Ammon's horn (tissue), 1 donor: ENCODE measurements at places on chromosomes 3 and 15.
A peak's percentile ranks its signal among the peaks of the same experiment; 100 is the strongest.

DNA sequence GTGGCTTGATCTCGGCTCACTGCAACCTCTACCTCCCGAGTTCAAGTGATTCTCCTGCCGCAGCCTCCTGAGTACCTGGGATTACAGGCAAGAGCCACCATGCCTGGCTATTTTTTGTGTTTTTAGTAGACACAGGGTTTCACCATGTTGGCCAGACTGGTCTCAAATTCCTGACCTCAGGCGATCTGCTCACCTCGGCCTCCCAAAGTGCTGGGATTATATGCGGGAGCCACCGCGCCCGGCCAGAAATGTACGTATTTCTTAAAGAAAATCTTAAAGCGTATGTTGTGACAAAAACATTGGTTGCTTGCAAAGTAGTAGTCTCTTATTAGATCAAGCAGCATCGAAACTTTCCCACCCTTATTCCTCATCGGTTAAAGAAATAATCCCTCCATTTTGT is 748.9 kb upstream of the NR2F2 start:
- no peak for DNase-seq

DNA sequence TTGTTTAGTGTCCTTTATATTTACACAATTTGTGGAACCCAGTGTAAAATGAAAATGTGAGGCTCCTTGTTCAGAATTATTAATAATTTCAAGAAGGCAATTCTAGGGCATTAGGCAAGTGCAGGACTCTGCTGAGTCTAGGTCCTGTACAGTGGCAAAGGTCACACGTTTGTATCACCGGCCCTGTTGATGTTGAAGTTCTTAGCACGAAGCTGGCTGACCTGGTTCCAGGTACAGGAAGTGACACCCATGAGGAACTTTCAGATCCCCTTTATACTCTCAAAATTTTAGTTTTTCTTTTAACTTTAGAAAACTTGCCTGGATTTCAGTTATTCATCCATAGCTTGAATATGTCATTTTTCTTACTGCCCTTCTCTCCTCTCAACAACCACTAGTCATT is 349.4 kb downstream of the CNTN6 start:
- no peak for DNase-seq

DNA sequence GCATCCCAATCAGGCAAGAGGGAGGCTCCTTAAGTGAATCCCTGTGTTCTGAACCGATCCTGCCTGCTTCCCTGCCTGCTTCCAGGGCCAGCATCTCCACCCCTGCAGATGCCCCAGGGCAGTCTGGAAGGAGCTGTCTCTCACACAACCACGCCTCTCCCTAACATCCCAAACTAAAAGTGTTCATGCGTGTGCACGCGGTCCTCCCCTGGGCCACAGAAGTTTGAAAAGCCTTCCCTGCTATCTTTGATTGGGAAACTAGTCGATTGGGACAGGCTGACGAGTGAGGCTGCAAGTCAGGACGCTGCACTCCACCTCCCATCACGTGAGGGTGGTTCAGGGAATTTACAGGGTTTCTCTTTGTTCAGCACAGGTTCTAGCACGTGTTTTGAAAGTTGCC is 340.9 kb upstream of the ICE2 start:
- no peak for DNase-seq

DNA sequence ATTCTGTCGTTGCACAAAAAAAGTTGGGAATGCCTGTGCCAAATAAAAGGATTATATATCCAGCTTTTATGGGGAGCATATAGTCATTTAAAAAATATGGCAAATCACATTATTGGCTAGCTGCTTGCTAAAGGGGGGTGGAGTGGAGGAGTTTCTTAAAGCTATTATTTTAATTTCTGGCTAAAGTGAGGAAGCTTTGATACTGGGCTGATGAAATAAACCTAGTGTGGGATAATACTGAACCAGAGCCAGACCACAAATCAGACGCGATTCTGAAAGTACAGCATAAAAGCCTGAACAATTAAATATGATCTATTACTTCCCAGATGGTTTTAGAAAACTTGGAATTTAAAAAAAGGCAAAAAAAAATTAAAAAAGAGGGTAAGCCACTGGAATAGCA is 14.4 kb downstream of the POLR2M start:
- no peak for DNase-seq

DNA sequence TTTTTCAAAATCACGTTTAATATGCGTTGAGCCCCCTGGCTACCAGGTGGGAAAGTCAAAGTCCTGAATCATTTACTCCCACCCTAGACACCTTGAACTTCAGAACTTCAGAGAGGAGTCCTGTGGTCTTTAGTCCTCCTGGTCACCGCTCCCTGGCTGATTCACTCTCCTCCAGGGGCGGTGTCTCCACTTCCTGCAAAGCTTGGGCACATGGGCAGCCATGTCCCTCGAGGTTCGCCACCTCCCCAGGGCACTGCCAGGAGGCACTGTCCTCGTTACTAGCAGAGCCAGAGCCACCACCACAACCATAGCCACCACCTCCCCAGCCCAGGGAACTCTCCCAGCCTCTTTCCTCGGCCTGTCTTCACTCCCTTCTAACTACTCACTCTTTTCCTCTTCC is 31.0 kb downstream of the LOXL1 start:
- DNase-seq: no peak

- no peak for DNase-seq
Measured at GRCh38 chr15:95567686-95568085, 762.8 kb upstream of the NR2F2 start.

DNA sequence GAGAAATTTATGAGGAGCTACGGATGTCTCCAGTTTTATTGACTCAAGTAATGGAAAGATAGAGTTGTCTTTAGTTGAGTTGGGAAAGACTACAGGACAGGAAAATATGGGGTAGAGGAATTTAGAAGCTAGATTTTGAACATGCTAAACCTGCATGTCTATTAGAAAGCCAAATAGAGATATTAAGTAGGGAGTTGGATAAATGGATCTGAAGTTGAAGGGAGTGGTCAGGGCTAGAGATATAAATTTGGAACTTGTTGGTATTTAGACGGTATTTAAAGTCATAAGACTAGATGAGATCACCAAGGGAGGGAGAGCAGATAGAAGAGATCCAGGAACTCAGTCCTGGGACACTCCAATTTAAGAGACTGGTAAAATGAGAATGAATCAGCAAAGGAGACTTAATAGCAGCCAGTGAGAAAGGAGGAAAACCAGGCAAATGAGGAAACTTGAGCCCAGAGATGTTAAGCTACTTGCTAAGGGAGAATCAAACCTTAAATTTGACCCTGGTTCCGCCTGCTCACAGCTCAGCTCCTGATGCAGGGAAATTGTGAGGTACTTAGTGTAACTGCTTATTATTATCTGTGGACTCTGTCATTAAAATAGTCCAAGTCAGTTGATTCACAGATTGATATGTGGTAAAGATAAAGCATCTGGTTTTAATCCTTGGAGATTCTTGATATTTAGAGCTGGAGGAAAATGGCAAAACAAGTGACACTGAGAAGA is 35.8 kb downstream of the ABI3BP start:
- no peak for DNase-seq

DNA sequence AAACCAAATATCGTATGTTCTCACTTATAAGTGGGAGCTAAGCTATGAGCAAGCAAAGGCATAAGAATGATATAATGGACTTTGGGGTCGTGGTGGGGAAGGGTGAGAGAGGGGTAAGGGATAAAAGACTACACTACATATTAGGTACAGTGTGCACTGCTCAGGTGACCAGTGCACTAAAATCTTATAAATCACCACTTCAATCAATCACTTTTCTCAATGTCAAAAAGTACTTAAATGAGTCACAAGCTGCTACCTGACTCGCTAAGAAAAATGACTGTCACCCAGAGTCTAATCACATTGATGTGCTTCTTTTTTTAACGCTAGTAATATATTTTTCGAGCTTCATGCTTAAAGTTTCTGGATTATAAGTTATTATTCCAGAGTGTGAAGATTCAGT is 95.5 kb downstream of the CBLB start:
- no peak for DNase-seq

DNA sequence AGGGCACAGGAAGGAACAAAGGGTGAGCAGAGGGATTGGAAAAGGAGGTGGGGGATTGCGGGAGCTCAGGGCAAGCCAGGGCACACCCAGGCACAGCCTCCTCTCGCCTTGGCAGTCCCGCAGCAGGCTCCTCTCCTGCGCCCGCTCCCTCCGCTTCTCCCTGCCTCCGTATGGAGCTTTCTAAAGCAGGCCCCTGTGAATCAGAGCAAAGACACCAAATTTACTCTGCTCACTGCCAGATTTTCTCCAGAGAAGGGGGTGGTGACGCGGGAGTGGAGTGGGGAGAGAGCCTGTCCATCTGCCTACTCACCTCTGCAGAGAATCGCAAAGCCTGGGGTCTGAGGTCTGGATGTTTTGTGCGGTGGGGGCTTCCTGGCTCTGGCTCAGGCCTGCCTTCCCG is 20.0 kb downstream of the ATP2B2 start:
- DNase-seq: peak; percentile 50

DNA sequence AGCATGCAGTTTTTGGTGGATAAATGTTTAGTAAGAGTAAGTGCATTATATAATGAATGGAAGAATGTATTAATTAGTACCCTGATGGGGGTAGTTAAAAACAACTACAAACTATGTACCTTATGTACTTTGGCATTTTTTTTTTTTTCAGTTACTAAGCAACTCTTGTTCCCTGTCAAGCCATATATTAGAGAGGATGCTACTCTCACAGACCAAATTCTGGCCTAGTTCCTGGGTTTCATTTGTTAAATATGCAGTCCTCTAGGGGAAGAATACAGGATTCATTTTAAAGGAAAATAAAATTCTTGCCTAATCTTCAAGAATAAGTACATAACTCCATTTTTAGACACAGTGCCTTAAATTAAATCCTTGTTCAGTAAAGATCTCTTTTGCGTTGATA is 16.9 kb downstream of the FAM98B start:
- DNase-seq: no peak

DNA sequence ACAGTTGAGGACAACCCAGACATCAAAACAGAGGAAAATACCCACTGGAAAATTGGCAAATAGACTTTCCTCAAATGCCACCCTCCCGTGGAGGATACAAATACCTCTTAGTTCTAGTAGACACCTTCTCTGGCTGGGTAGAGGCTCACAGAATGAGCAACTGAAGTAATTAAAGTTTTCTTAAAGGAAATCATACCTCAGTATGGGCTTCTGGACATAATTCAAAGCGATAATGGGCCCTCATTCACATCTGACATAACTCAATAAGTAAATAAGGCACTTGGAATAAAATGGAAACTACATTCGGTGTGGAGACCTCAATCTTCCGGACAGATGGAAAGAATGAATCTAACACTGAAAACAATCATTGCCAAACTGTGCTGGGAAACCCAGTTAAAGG is 115.2 kb upstream of the PLCL2 start:
- no peak for DNase-seq

DNA sequence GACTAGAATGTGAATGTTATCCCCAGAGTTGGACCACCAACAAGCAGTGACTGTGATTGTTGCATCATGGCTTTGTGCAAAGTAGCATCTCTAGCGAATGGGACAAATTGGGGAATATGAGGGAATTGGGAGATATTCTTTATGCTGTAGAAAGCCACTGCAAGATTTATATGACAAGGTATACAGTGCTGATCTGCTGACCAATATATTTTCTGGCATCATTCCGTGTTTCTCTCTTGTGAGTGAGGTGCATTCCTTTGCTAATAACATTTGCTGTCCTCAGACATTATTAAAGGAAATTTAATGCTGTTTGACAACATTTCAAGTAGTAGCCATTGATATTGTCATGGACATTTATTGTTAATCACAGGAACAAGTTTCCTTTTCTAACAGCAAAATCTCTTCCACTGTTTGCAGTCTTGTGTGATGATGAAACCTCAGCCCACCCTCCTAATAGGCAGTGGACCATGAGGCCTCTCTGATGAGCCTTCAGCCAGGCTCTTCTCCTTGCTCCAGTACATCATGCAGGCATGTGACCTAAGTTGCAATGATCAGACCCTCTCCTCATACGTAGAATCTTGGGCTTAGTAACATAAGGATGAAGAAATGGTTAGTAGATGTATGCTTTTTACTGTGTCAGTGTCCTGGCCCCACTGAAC is 16.1 kb downstream of the CNTN4 start:
- DNase-seq: no peak

- no peak for DNase-seq
Measured at GRCh38 chr3:52432225-52432624, 12.7 kb downstream of the SEMA3G start.

DNA sequence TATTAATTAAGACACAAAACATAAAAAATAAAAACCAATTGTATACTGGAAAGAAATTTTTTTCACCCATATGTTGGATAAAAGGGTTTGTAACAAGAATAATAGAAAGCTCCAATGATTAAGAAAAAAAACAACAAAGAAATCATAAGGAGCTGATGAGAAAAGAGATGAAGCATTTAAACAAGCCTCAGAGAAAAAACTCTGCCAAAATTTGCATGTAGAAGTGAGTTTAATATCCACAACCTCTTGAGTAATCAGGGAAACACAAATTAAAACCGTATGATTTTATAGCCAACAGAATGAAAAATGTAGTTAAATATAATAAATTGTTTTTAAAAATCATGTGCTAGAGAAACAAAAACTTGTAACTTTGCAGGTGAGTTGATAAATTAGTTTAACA is 192.9 kb downstream of the BCHE start:
- no peak for DNase-seq

- no peak for DNase-seq
Measured at GRCh38 chr3:123685780-123686179, 100.9 kb upstream of the HACD2 start.

DNA sequence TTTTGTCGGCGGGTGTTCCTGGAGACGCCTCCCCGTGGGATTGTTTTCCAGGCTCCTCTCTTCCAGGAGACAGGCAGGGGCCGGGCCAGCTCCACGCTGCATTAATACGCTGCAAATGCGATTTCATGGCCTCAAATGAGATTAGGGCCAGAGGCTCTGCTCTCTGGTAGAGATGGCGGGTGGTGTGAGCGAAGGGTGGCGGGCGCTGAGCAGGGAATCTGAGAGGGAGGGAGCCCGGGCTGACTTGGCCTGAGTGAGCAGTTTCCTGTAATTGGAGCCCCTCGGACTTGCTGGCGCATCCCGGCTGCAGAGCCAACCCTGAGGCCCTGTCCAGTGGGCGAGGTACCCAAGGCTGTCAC is 7.4 kb upstream of the CCDC33 start:
- no peak for DNase-seq

DNA sequence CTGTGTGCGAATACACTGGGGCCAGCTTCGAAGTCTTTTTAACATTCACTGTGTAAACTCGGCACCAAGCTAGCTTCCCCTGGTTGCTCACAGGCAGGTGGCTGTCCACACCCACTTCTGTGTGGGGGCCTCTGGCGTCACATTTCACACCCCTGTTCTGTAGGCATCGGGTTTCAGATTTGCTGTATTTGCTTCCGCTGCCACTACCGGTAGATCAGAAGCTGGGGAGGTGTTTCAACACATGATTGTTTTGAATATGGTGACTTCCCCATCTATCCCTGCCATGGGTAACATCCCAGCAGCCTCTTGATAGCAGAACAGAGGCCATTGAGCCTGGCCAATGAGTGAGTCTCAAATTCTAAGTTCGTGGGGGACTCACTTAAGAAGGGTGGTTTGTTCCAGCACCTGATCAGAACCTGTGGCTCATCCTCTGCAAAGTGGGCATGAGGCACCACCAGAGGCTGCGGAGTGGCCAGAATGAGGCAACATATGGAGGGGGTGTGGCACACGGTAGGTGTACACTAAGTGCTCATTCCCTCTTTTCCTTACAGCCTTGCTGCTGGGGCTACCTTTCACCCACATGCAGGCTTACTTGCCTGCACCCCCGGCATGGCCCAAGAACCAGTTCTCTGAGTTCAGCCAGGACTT is 61.5 kb downstream of the IQSEC1 start:
- DNase-seq: peak; percentile 42
